Transverse colon (tissue), 4 donors: ENCODE measurements at places on chromosomes 7 and 10. TPM values are rescaled to one million over a fixed set of nuclear protein-coding genes. Genes with fewer than 3 reads are reported as not detected.

Gene RBP3
- total RNA-seq, result not detected

DNA sequence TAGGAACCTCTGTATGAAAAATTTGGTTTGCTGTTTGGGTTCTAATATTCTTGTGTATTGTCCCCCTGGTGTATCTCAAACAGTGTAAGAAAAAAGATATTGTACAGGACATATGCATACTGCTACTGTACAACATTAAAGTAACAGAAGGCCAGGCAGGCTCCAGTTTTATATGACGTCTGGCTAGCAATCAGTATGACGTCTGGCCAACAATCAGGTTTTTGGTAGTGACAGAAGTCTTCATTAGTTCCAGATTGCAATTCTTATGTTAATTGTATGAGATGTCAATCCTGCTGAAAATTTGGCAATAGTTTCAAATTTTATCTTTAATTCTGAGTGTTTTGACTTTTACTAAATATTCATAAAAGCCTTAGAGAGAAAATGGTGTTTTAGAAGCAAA is 67.9 kb upstream of the KCND2 start:
- DNase-seq, result no peak

DNA sequence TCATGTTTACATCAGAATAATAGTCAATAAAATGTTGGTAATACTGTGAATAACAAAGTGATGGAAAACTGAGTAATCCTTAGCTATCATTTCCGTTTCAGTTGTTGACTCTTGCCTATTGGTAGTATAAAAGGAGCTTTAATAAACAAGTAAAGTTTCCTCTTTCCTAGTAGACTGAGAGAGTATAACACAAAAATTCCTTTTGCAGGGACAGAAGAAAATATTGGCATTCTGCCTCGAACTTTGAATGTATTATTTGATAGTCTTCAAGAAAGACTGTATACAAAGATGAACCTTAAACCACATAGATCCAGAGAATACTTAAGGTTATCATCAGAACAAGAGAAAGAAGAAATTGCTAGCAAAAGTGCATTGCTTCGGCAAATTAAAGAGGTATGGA is 9.4 kb downstream of the KIF20B start:
- DNase-seq, result no peak

Gene PTPRZ1
- total RNA-seq, result 2.4 TPM

Gene NXPH1
- total RNA-seq, result not detected

DNA sequence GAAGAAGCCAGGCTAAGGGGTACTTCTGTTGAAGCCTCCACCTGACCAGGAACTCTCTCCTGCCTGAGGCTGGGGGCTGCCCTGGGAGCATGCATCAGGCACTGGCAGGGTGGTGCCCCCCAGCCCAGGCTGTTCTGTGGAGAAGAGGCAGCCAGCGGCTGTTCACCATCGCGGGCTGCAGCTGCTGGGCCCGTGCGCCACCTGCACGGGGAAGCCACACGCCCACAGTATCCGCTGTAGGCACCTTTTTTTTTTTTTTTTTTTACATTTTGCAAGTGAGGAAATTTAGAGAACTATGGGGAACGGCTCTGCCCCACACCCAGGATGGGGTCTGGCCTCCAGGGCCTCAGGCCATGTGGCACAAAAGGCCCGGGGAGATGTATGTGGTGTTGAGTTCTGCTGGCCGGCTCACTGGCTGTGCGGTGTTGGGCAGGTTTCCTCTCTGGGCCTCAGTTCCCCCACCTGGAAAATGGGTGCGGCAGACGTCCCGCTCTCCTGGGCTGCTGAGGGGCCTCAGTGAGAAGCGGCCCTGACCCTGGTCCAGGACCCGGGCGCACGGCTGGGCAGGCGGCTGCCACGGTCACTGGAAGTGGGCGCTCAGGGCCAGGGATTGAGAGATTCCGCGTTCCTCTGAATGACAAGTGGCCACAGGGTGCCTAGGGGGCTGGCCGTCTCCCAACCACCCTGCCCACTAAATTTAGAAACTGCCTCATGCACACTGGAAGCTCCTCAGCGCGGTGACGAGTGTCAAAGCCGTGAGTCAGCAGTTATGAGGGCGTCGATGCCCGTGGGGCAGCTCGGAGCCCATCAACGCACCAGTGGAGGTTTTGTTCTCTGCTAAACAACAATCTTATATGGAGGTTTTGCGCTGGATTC is 8.8 kb upstream of the INTS1 start:
- DNase-seq, result no peak

Gene CYP26C1
- total RNA-seq, result not detected

Gene DLX5
- not detected for total RNA-seq

- DNase-seq, result no peak
Measured at GRCh38 chr7:128244861-128245260, 3.8 kb downstream of the LEP start.
